ENCODE measurements at places on chromosomes 12 and 14. TPM values are rescaled to one million over a fixed set of nuclear protein-coding genes. Genes with fewer than 3 reads are reported as not detected.

Gene MGP
- 0.47 TPM for total RNA-seq

Gene CD4
- 165 TPM for total RNA-seq

Gene G2E3
- total RNA-seq = 37.7 TPM

Gene EAPP
- total RNA-seq = 37.5 TPM

Gene LMNTD1
- not detected for total RNA-seq

Gene LYZ
- not detected for total RNA-seq

Gene CD163L1
- not detected for total RNA-seq

Gene FGF23
- not detected for total RNA-seq

Gene LRRIQ1
- not detected for total RNA-seq

Gene RND1
- 4.3 TPM for total RNA-seq

Gene IAPP
- total RNA-seq = not detected

Gene HOXC13
- not detected for total RNA-seq

Gene TSPAN8
- not detected for total RNA-seq

Gene GZMB
- 2,337 TPM for total RNA-seq

Gene KRT82
- total RNA-seq = not detected

Data from activated naive CD4-positive, alpha-beta T cell treated with anti-CD3 and anti-CD28 coated beads, Interleukin-2, amount 50 U/mL, for 72 hours (primary cell).